RWPE2 (cell line): ENCODE measurements at places on chromosomes 12 and 14.
A peak's percentile ranks its signal among the peaks of the same experiment; 100 is the strongest.

DNA sequence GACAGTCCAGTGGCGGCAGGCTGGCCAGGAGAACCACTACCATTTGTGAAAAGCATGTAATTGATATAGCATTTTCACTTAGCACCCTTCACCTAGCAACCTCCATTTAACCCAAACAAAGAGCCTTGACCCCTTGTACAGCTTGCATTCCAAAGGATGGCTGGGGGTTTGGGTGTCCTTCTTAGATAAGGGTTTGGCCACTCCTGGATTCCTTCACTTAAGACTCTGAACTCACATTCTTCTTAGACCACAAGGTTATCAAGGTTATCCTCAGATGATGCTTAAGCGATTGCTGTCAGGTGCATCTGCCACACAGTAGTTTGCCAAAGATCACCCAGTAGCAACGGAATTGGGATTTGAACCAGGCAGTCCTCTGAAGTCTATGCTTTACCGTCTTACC lies 102.8 kb downstream of the ZNF664 start:
- H3K27me3 ChIP-seq, result no peaks in the 10 kb centered on the region
- H3K27ac ChIP-seq, result no peak overlapping the region
- H3K36me3 ChIP-seq, result no peaks in the 10 kb centered on the region

GRCh38 chr12:68042212-68042699 lies 53.0 kb downstream of the IFNG-AS1 start:
- no peak overlapping the region for H3K4me3 ChIP-seq
- H3K27me3 ChIP-seq, result no peaks in the 10 kb centered on the region
- DNase-seq, result no peak
- peaks cover 13% of the 10 kb centered on the region for H3K4me1 ChIP-seq

GRCh38 chr12:125029761-125030358 lies 35.4 kb upstream of the AACS start:
- no peak overlapping the region for H3K27ac ChIP-seq
- no peak overlapping the region for H3K4me3 ChIP-seq
- no peak for DNase-seq
- H3K4me1 ChIP-seq, result no peaks in the 10 kb centered on the region
- H3K27me3 ChIP-seq, result no peaks in the 10 kb centered on the region

DNA sequence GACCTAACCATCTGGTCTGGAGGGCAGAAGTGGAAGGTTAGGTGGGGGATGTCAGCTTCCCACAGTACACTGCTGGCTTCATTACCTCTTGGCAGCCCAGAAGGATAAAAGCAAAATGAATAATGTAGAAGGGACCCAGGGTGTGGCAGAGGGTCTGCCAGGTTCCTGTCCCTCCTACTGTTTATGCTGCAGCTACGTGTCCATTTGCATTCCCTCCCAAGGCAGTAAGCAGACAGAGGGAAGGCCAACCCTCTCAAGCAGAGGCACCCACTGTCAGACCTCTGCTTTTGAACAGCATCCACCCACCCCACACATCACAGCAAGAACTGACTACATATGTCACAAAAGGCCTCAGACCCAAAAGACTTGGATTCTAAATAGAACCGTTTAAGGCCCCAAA lies 19.4 kb downstream of the MAX start:
- no peak overlapping the region for H3K27ac ChIP-seq
- no peak for DNase-seq
- H3K27me3 ChIP-seq, result no peaks in the 10 kb centered on the region
- no peak overlapping the region for H3K4me3 ChIP-seq
- peaks cover 93% of the 10 kb centered on the region for H3K36me3 ChIP-seq

GRCh38 chr12:113244478-113244958 lies 23.3 kb downstream of the TPCN1 start:
- DNase-seq, result no peak
- peak overlapping the region; percentile 98 for H3K27ac ChIP-seq
- H3K36me3 ChIP-seq, result peaks cover 29% of the 10 kb centered on the region
- no peaks in the 10 kb centered on the region for H3K27me3 ChIP-seq
- peaks cover 61% of the 10 kb centered on the region for H3K4me1 ChIP-seq

- DNase-seq, result no peak
- H3K4me3 ChIP-seq, result no peak overlapping the region
- no peaks in the 10 kb centered on the region for H3K36me3 ChIP-seq
- no peak overlapping the region for H3K27ac ChIP-seq
- no peaks in the 10 kb centered on the region for H3K27me3 ChIP-seq
Measured at GRCh38 chr12:108495054-108495453, 20.0 kb upstream of the FICD start.

- H3K4me1 ChIP-seq, result no peaks in the 10 kb centered on the region
- H3K27me3 ChIP-seq, result no peaks in the 10 kb centered on the region
Measured at GRCh38 chr12:82757656-82758055, 71.0 kb downstream of the TMTC2 start.

GRCh38 chr12:106135781-106136180 lies 3.0 kb downstream of the NUAK1 start:
- no peak for DNase-seq
- peaks cover 42% of the 10 kb centered on the region for H3K4me1 ChIP-seq
- H3K4me3 ChIP-seq, result no peak overlapping the region
- H3K27me3 ChIP-seq, result no peaks in the 10 kb centered on the region

DNA sequence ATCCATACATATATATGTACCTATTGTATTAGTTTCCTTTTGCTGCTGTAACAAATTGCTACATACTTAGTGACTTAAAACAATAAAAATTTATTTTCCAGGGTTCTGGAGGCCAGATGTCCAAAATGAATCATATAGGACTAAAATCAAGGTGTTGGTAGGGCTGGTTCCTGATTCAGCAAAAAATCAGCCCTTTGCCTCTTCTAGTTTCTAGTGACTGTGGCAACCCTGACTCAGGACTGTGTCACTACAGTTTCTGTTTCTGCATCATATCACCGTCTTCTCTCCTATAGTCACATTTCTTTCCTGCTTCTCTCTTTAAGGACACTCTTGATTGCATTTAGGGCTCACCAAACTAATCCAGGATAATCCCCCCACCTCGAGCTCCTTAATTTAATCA lies 386.3 kb upstream of the TBX3 start:
- H3K27me3 ChIP-seq, result no peaks in the 10 kb centered on the region
- DNase-seq, result no peak
- H3K4me1 ChIP-seq, result no peaks in the 10 kb centered on the region
- no peaks in the 10 kb centered on the region for H3K36me3 ChIP-seq

DNA sequence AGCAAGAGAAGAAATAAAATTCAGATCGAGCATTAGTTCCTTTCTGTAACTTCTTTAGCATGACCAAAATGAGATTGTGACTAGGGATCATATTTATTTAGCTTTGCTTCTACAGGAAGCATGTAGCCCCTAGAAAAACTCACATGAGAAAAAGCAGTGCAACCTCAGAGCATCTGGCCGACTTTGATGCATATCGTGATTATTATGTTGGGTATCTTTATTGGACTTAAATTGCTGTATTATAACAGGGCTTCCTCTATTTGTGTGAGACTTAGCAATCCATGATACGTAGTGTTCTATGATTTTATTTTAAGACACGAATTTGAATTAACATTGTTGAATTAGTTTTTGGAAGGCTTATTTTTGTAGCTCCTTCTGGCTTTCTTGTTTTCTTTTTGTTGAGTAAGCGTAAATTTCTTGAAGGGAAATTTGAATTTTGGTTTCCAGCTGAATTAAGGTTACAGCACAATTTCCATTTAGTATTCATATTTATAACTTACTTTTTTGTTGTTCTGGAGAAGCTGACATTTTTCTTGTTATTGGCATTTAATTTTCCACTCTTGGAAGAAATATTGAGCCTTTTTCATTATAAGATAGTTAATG lies 33.9 kb downstream of the WASHC4 start:
- DNase-seq, result no peak
- H3K27ac ChIP-seq, result no peak overlapping the region
- peaks cover 91% of the 10 kb centered on the region for H3K36me3 ChIP-seq
- no peak overlapping the region for H3K4me3 ChIP-seq

GRCh38 chr12:121581686-121582429 lies 1.0 kb upstream of the KDM2B start:
- H3K27me3 ChIP-seq, result no peaks in the 10 kb centered on the region
- no peak for DNase-seq
- H3K4me1 ChIP-seq, result peaks cover 16% of the 10 kb centered on the region
- H3K4me3 ChIP-seq, result no peak overlapping the region

DNA sequence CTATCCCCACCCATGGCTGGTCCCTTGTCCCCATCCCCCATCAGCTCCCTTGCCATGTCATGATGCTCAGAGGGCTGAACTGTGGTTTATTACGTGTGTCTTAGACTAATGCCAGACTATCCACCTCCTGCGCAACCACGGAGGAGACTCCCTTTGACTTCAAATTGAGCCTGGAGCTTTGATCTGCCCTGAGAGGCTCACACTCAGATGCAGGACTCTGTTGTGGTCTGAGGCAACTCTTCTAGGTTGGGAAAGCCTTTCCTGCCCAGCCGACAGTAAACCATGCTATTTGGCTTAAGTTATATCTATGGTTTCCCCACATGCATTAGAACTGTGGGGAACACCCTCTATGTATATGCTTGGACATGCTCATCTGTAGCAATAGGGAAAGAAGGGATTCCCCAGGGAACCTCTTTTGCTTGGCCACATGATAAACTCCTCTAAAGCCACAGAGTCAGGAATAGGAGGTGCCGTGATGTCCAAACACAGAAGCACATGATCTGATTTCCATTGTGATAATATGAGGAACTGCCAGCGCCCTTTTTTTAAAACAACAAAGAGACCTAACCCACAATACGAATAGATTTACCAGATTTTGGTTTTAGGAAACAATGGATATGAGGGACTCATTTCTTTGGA lies 11.1 kb upstream of the LGALS3 start:
- no peak for DNase-seq
- no peaks in the 10 kb centered on the region for H3K36me3 ChIP-seq
- H3K4me1 ChIP-seq, result peaks cover 19% of the 10 kb centered on the region
- H3K27me3 ChIP-seq, result no peaks in the 10 kb centered on the region
- H3K4me3 ChIP-seq, result no peak overlapping the region

DNA sequence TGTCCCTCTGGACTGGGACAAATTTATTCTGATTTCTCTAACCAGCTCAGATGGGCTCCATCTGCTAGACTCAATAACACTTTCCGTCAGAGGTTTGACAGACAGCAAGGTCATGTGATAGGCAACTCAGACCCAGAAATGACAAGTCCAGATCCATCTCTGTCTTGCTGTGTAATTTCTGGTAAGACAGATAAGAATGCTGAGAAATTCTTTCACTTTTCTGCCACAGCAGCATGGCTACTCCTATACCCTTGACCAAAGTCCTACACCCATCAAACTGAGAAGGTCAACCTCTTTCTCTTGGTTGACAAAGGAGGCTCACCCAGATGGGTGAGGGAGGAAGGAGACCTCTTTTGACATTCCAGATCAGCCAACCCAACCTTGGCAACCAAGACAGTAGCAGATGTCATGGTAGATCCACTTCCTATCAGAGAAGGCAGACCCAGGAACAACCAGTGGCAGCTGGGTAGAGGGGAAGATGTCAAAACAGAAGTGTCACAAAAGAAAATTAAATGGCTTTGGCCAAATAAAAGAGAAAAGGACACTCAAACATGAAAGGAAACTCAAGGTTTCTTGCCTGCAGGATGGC lies 36.9 kb upstream of the PRKAB1 start:
- H3K4me1 ChIP-seq, result no peaks in the 10 kb centered on the region
- H3K27me3 ChIP-seq, result no peaks in the 10 kb centered on the region
- no peak overlapping the region for H3K27ac ChIP-seq

- no peaks in the 10 kb centered on the region for H3K4me1 ChIP-seq
- H3K4me3 ChIP-seq, result no peak overlapping the region
- H3K27ac ChIP-seq, result no peak overlapping the region
- no peaks in the 10 kb centered on the region for H3K27me3 ChIP-seq
Measured at GRCh38 chr12:61860451-61860850, 399.8 kb upstream of the USP15 start.

GRCh38 chr12:93380480-93381121 lies 2.9 kb downstream of the NUDT4 start:
- peaks cover 11% of the 10 kb centered on the region; the same call in 1 of the 2 replicates for H3K36me3 ChIP-seq
- no peaks in the 10 kb centered on the region for H3K27me3 ChIP-seq
- peak overlapping the region; percentile 74 for H3K27ac ChIP-seq
- H3K4me3 ChIP-seq, result peak overlapping the region; percentile 92
- no peak for DNase-seq

DNA sequence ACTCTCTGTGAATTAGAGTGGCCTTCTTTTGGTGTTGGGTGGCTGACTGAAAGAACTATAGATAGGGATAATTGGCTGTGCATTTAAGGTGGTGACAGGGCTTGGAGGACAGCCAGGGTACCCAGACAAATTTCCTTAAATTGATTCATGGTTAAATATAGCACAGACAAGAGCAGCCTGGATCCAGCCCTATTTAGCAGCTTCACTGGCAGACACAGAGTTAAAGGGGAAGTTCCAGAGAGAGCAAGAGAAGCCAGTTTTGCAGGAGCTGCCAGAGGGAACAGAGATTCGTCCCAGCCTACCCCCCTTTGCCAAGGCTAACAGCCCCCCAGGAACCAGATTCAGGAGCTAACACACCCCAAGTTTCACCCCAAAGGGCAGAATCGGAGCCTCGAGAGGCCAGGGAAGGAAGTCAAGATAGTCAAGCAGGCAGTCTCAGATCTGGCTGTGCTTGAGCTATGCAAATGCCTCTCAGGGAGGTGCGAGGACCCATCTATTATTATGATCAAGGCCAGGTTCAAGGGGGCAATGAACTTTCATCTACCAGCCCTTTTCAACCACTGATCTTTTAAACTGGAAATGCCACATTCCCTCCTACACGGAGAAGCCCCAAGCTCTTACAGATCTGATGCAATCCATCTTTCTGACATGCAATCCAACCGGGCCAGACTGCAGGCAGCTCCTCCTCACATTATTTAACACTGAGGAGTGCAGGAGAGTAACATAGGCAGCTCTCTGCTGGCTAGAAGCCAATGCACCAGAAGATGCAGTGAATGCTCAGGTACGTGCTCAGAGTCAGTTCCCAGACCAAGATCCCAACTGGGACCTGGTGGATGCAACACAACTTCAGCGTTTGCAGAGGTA lies 58.2 kb downstream of the DHRS2 start:
- DNase-seq, result no peak
- H3K27me3 ChIP-seq, result no peaks in the 10 kb centered on the region
- H3K4me1 ChIP-seq, result peaks cover 10% of the 10 kb centered on the region
- no peak overlapping the region for H3K27ac ChIP-seq
- no peak overlapping the region for H3K4me3 ChIP-seq

DNA sequence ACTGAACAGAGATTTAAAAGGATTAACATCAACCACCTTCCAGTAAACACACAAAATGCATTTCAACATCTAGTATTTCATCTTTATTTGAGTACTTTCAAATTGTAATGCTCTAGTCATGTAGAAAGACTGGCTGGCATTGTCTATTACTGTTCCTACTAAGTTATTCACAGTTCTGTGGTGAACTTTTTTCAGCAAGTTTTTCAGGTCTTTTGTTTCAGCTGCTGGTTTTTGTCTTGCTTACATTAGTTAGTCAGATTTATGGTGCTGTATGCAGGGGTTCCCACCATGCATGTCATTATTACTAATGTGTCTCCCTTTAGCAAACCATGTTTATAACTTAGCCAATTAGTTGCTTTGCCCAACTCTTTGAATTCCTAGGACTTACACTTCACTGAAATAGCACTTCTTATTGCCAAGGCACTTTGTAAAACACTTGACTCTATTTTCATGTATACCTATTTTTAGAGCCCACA lies 253.4 kb upstream of the KITLG start:
- H3K36me3 ChIP-seq, result no peaks in the 10 kb centered on the region
- H3K4me1 ChIP-seq, result peaks cover 11% of the 10 kb centered on the region
- no peak overlapping the region for H3K4me3 ChIP-seq
- no peaks in the 10 kb centered on the region for H3K27me3 ChIP-seq

- no peak for DNase-seq
- no peak overlapping the region for H3K4me3 ChIP-seq
- H3K4me1 ChIP-seq, result no peaks in the 10 kb centered on the region
- no peak overlapping the region for H3K27ac ChIP-seq
- peaks cover 8% of the 10 kb centered on the region for H3K27me3 ChIP-seq
Measured at GRCh38 chr12:130559806-130560205, 156.3 kb downstream of the RIMBP2 start.

- H3K4me3 ChIP-seq, result no peak overlapping the region
- no peak overlapping the region for H3K27ac ChIP-seq
- H3K36me3 ChIP-seq, result no peaks in the 10 kb centered on the region
- no peaks in the 10 kb centered on the region for H3K27me3 ChIP-seq
- DNase-seq, result no peak
Measured at GRCh38 chr12:22539055-22539454, 5.3 kb downstream of the C2CD5 start.
